CD8-positive, alpha-beta memory T cell (primary cell): ENCODE measurements at places on chromosomes 2 and 18. TPM values are rescaled to one million over a fixed set of nuclear protein-coding genes. Genes with fewer than 3 reads are reported as not detected.

TMEM182 gene
- 4.6 TPM for total RNA-seq

GRCh38 chr2:72098935-72099334, 48.7 kb downstream of the CYP26B1 start:
- no peak for DNase-seq

IFIH1 gene
- 16.8 TPM for total RNA-seq

ANKRD62 gene
- not detected for total RNA-seq
